Stimulated activated CD4-positive, alpha-beta T cell treated with anti-CD3 and anti-CD28 coated beads, Interleukin-1b, Interleukin-23, amount 100 ng/mL, for 1 hour (primary cell): ENCODE measurements at places on chromosomes 12 and 14.
A peak's percentile ranks its signal among the peaks of the same experiment; 100 is the strongest.

DNA sequence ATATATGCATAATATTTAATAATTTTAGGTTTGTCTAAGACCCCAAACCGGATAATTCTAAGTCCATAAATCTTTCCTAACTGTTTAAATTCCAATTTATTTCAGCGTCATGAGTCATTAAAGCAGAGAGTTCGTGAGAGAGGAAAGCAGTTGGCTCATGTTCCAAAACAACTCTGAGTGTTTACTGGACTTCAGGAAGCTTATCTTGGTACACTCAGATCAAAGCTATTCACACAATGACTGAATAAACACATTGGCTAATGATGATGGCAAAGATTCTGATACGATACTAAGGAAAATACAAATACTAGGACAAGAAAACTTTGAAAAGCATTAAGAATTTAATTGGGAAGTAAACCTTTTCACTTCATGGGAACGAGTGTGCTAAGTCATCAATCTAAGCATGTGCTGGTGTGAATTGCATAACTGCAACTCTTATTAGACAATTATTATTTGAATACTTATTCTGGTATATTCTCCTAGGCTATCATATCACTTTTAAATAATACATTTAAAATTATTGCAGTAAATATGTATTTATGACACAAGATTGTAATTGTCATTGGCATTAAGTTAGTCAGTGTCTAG lies 34.8 kb upstream of the CLEC14A start:
- DNase-seq, result no peak

GRCh38 chr12:92897844-92898243 lies 31.3 kb downstream of the EEA1 start:
- no peak for DNase-seq

DNA sequence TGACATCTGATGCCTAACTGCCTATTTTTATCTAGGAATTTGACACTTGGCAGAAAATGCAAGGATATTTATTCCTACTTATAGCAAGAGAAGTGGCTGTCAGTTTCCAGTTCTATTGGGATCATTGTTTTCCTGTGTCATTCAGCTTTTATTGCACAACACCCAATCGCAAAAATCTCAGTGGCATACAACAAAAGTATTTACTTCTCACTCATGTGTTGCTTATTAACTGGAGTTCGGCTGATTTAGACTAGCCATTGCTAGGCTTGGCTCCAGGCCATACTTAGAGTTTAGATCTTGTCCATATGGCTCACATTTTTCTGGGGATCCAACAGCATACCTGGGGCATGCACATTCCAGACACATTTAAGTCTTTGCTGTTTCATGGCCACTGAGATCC lies 218.6 kb upstream of the SYT1 start:
- no peak for DNase-seq

DNA sequence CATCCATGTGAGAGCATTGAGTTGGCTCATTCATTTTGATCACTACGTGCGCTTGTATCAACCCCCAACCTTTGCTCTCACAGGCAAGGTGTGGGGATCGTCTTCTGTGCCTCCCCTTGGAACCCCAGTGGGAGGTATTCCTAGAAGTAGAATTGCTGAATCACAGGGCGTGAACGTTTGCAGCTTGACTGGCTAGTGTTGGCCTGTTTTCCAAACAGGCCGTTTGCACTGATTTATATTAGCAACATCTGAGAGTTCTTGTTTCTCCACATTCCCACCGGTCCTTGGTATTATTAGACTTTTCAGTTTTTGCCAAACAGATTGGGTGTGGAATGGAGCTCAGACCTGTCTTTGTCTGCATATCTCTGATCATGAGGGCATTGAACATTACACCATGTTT lies 288.6 kb upstream of the PWP1 start:
- DNase-seq, result no peak

DNA sequence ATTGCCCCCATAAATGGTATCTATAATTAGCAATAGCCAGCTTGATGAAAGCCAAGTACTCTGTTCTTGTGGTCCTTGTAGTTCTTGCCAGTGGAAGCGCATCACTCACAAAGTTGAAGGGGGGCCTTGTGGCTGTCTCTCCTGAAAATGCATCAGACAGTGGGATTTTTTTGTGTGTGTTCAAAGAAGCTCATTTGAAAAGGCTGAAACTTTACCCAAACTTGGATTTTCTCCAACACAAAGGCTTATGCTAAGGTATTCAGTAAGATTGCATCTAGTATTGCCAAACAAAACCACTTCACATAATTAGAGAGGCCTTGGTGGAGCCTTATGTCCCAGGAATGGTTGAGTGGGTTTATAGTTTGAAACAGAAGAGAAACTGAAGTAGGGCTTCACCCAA lies 216.7 kb upstream of the TMTC1 start:
- no peak for DNase-seq

DNA sequence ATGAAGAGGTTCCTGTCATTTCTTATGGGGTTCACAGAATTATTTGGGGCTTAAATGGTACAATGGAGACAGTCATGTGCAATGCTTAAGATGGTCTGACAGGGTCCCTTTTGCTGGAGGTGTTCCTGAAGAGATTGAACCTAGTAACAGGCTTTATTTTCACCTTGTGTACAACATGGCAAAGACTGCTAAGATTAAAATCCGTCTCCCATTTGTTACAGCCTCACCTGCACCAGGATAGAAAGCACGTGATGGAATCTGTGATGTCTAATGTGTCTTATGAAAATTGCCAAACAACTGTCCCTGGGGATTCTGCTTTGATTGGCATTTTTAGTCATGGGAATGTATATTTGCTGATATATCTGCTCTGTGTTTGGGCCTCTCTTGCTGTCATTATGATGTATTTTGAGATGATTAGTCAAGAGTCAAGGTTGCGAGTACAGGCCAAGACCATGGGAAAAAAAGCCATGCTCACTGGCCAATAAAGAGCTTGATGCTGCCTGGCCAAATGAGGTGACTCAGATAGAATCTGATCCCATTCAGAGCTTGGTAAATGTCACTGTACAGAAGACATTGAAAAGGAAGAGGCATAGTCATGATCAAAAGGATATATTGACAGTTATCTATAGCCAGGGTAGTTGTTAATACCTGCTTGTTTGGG lies 96.1 kb downstream of the FLRT2 start:
- no peak for DNase-seq

DNA sequence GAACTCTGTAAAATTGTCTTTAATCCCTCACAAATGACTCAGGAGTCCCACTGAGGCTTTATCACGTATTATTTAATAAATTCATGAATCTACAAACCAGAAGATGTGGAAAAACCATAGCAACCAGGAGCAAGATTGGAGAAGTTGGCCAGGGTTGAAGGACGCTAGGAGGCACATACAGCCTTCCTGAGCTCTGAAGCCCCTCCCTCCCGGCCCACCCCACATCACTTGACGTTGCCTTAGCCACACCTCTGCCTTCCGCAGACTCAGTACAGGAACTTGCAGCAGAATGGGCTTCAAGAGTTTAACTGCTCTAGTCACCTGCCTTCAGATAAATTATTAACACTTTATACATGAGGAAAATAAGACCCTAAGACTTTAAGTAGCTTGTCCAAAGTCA lies 33.9 kb downstream of the SLC35F4 start:
- DNase-seq, result no peak

- no peak for DNase-seq
These were observed 3.4 kb downstream of the CHGA start for GRCh38 chr14:92926180-92926845.

DNA sequence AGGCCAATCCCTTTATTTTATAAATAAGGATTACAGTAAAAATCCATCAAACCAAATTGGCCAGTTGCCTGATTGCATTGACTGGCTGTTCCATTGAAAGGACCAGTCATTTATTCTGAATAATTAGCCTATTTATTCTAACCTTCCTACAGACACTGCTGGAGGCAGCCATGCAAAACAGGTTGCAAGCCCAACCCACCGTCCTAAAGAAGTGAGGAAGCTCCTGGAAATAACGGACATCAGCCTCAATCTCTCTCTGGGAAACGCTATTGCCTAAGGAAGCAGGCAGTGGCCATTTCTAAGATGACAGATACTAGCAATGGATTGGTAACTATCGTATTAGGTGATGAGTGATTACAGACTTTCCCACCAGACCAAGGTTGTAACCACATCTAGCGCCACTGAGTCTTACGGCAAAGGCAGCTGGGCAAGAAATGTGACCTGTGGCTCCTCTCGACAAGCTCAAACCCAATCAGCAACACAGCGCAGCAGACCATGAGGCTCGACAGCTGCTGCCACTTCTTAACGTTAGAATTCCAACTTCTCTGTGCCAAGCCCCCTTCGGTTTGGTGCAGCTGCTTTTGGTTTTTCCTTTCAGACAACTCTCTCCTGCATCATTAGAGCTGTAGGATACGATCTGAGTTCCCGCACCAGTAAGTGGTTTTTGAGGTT lies 134.2 kb downstream of the KCNK10 start:
- DNase-seq, result no peak

DNA sequence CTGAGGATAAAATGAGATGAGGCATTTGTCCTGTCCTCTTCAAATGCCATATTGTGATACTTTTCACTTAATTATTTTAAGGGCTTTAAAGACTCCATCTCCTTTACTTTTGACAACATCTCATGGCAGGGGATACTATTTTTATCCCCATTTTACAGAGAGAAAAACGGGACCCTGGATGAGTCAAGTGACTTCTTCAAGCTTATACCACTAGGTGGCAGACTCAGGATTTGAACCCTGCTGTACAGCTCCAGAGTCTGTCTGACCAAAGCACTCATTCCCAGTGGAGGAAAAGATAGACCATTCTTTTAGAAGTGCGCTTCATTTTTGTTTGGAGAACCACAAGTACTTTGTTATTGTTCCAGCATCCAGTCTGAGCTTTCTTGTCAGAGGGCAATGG lies 1.7 kb upstream of the SMOC1 start:
- DNase-seq, result no peak

DNA sequence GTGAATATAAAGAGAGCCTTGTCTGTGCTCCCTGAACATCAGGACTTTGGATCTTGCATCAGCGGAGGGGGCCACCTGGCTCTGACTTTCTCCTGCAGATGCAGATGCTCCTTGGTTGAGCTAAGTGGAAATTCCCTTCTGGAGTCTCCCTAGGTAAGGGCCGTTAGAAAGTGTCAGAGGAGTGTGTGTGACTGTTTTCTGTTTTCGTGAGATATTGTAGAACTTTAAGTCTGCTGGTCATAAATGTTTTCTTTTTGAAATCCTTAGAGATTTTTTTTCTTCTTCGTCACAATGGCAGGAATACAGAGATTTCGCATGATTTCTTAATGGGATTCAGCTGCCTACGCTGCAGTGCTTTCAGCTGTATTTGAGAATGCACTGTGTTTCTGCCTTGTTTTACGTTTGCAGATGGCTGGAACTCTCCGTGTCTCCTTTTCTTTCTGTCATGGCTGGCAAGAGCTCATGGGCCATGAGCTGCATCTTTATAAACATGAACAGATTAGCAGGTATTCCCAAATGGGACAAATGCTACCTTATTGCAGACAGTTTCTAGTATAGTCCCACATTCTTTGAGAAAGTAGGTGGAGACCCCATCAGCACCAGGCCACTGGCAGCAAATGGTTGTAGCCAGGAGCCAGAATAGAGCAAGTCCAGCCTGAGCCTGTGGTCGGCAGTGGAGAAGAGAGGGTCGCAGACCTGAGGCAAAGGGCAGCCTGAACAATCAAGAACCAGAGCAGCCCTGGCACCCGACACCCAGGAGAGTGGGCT lies 76.2 kb upstream of the FRMD6 start:
- no peak for DNase-seq

GRCh38 chr12:111529424-111530368 lies 69.4 kb downstream of the ATXN2 start:
- peak; percentile 36 for DNase-seq

DNA sequence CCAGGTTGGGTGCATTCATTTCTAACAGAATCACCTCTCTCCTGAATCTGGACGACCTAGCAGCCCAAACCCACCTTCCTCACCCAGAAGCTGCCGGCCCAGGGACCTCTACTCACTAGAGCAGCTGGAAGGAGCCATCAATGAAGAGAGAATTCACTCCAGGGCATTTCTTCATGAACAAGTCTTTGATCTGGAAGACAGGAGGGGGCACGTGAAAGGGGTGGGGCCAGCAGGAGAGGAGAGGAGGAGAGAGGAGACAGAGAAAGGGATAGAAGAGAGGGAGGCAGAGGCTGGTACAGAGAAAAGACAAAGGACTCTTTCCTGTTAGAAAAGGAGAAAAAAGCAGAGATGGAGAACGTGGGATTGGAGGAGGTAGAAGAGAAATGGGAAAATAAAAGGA lies 39.8 kb downstream of the TRPV4 start:
- no peak for DNase-seq

- no peak for DNase-seq
These were observed 13.3 kb downstream of the NGDN start for GRCh38 chr14:23482823-23483148.

GRCh38 chr14:59283361-59283760 lies 94.9 kb downstream of the DAAM1 start:
- DNase-seq, result no peak

DNA sequence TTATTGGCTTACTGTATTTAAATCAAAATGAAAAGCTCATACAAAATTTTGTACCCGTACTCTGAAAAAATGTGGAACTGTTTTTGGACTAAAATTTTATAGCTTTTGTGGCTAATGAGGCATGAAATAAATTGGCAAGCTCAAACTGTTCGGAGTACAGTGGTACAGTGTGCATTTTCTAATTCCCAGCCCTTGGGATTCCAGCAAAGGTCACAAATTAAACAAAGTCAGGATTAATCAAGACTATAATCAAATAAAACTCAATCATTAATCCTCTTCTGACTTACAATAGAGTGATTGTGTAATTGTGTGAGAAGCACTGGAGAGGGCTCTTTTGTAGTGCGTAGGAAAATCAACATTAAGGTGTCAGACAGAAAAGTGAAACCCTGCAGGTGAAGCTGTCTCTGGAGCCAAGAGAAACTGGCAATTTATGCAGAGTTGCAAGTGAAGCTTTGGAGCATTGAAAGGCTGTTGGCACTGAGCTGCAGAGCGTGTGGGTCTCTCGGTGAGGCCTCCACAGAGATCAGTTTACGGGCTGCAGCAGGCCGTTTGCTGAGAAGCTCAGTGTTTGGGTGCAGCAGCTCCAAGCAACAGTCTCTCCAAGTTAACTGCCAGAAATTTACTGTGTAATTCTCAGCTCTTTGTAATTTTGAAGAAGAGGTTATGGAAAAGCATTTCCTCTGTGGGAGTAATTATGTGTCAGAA lies 275.9 kb downstream of the FBXL14 start:
- DNase-seq, result no peak

GRCh38 chr12:21615431-21615830 lies 10.8 kb upstream of the GYS2 start:
- no peak for DNase-seq

DNA sequence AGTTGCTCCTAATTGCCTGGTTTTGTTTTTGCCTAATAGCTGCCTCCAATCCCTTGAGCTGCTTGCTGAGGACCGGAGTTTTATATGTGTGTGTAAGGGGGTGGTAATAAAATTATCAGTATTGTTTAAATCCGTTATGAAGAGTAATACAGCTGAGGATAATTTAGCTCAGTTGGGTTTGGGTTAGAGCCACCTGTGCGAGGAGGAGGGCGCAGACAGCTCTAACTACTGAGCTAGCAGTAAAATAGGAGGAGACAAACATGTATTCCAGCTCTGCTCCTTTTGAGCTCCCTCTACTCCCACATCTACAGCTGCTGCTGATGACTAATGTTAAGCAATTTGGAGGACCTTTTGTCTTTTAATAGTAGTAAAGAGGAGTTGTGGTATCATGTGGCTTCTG lies 61.5 kb downstream of the SPATS2 start:
- no peak for DNase-seq

- no peak for DNase-seq
These were observed 299.5 kb downstream of the DAD1 start for GRCh38 chr14:22289570-22289969.

GRCh38 chr14:45559626-45560025 lies 306.6 kb upstream of the MIS18BP1 start:
- DNase-seq, result no peak

- no peak for DNase-seq
These were observed 145.6 kb downstream of the ATP23 start for GRCh38 chr12:58086930-58087329.
